SK-N-DZ (cell line): ENCODE measurements at places on chromosomes 3 and 15.

DNA sequence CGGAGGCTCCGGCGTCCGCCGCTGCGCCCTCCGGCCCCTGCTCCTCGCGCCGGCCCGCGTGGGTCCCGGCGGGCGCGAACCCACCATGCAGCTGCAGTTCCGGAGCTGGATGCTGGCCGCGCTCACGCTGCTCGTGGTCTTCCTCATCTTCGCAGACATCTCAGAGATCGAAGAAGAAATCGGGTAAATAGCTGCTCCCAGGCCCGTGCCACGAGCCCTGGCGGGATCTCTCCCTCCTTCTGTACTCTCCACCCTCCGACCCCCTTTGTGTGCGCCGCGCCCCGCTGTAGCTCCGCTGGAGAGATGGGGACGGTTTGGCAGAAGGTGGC is 263 bp downstream of the ST8SIA2 start:
- peak; percentile 40 for DNase-seq

GRCh38 chr3:123068601-123069381 is 2.0 kb downstream of the PDIA5 start:
- no peak for DNase-seq

DNA sequence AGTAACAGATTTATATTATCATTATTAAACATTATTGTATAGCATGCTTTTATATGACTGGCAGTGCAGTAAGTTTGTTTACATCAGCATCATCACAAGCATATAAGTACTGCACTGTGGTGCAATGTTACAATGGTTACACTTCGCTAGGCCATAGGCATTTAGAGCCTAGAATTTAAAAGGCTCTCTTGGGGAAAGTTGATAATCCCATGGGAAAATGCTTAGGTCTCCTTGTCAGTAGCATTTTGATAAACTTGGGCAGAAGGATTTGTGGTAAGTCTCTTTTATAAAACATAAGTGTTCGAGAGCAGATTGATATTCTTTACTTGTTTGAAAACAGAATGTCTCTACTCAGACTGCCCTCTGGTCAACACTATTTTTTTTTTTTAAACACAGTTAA is 7.5 kb downstream of the DTWD1 start:
- no peak for DNase-seq

DNA sequence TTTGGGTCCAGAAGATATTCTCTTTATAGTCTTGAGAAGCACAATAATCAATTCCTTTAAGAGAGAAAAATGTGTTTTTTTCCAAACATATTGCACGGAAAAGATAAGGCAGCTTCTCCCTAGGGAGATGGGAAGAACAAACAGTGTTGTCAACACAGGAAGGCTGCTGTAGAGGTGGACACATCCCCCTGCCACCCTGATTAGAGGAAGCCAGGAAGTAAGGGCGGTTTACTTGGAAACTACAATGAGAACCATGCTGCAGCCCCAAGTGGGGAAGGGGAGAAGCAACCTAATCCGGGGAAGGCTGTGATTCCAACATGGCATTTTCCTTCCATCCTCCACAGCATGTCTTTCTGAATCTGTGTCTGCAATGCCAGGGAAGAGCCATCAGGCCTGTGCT is 256.9 kb upstream of the TGFBR2 start:
- DNase-seq, result peak; percentile 58

DNA sequence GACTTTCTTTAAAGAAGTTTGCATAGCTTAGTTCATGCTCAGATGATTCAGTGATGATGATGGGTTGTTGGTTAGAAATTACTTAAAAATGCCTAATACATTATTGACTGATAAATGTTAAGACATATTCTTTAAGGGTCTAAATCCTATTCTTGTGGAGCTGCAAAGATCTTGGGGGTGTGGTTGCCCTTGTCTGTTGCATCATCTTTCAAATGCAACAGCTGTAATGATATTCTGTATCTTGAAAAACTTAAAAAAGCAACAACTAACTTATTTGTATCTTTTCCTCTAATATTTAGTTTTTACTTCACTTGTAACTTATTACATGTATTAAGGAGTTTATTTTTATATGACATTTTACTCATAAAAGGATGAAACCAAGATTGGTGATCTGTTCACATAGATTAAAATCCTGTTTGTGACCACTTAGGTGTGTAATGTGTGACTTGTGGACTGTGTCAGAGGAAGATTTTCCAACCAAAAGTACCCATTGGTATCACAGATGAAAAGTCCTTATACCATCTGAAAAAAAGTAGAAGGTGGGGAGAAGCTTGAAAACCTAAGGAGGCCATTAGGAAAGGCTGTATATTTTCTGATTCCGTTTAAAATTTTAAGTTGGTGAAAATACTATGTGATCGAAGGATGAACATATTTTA is 142.8 kb downstream of the IGF1R start:
- DNase-seq, result no peak

DNA sequence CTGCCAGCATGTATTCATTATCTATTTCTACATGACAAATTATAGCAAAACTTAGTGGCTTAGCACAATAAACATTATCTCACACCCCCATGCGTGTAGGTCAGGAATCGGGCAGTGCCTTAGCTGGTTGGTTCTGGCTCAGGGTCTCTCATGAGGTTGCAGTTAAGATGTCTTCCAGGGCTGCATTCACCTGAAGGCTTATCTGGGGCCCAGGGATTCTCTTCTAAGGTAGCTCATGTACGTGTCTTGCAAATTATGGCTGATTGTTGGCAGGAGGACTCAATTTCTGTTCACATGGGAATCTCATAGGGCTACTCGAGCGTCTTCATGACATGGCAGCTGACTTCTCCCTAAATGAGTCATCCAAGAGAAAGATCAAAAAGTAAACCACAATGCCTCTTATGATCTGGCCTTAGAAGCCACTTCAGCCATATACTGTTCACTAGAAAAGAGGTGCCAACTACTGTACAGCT is 42.9 kb upstream of the TSC22D2 start:
- no peak for DNase-seq

GRCh38 chr3:5239602-5240001 is 52.1 kb downstream of the EDEM1 start:
- DNase-seq, result peak; percentile 51
